ENCODE measurements at places on chromosomes 3 and 15.

DNA sequence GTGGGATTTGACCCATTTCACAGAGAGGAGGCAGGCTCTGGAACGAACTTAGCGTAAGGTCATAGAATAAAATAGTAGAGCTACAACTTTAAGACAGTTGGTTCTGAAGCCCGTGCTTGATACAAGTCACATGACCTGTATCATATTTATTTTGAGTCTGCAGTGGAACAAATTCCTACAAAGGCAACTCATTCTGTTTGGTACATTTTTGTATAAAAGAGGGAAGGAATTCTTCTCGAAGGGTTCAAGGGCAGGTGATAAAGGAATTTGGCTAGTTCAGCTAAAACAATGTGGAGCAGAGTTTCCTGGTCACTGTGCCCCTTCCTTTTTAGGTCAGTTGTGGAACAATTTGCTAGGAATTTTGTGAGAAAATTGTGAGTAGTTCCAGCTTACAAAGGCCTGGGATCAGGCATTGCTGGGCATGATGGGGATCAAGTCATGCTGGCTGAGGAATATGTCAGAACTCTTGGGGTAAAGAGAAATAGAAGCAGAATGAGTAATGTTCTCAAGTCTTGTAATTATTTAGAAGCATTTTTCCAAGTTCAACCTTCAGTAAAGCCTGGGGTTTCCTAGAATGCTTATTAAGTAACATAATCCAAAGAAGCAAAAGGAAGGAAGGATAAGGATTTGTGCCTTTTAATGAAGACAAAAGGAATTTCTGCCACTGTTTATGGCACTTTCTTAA lies 19.1 kb downstream of the USP3 start:
- no peak for DNase-seq

DNA sequence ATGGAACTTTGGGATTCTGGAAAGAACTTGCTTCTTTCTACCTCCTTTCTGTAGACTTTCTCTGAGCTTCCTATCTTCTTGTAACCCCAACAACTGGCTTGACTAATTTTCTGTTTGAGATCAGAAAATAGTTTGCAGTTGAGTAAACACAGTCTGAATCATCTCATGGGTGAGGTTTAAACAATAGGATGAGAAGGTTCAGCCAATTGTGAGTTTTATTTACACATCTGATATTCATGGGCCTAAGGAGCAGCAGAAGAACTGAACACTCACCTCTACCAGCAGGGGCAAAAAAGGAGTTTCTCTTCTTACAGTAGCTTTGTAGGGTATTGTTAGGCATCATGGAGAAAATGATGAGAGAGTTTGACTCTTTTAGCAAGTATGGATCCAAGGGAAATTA lies 54.2 kb downstream of the DTWD1 start:
- DNase-seq, result no peak

GRCh38 chr3:182258538-182259177 lies 534.6 kb upstream of the ATP11B start:
- DNase-seq, result peak; percentile 65

- no peak for DNase-seq
Measured at GRCh38 chr3:49279376-49279775, 2.3 kb upstream of the C3orf62 start.

- no peak for DNase-seq
Measured at GRCh38 chr15:57440167-57440566, 63.9 kb downstream of the CGNL1 start.

DNA sequence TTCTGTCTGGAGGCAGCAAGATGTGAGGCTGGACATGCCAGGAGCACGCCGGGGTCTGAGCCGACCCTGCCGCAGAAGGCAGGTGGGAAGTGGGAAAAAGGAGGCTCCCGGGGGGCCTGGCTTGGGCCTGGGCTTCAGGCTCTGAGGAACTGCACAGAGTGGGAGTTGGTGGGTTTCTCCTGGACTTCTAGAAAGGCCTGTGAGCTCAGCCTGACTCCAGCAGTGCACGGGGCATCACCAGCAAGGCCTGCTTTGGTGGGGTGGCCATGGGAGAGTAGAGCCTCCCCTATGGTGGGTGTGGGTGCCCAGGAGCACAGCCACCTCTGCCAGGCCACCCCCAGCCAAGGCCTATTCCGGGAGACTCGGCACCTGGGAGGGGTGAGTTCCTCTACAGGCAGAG lies 18.1 kb upstream of the SLC41A3 start:
- no peak for DNase-seq

DNA sequence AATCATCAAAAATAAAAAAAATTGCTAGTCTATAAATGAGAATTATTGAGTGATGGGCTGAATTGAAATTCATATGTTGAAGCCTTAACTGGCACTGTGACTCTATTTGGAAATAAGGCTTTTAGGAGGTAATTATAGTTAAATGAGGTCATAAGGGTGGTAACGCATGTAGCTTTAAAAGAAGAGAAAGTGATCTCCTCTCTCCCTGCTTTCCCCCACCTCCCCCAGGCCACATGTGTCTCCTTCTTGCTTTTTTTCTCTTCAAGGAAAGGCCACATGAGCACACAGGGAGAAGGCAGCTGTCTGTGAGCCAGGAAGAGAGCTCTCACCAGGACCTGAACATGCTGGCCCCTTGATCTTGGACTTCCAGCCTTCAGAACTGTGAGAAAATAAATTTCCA lies 48.2 kb upstream of the ARPP19 start:
- no peak for DNase-seq

- no peak for DNase-seq
Measured at GRCh38 chr3:196378146-196378841, 40.1 kb upstream of the TM4SF19 start.
